ENCODE measurements at places on chromosomes 1 and 21. TPM values are rescaled to one million over a fixed set of nuclear protein-coding genes. Genes with fewer than 3 reads are reported as not detected.

DNA sequence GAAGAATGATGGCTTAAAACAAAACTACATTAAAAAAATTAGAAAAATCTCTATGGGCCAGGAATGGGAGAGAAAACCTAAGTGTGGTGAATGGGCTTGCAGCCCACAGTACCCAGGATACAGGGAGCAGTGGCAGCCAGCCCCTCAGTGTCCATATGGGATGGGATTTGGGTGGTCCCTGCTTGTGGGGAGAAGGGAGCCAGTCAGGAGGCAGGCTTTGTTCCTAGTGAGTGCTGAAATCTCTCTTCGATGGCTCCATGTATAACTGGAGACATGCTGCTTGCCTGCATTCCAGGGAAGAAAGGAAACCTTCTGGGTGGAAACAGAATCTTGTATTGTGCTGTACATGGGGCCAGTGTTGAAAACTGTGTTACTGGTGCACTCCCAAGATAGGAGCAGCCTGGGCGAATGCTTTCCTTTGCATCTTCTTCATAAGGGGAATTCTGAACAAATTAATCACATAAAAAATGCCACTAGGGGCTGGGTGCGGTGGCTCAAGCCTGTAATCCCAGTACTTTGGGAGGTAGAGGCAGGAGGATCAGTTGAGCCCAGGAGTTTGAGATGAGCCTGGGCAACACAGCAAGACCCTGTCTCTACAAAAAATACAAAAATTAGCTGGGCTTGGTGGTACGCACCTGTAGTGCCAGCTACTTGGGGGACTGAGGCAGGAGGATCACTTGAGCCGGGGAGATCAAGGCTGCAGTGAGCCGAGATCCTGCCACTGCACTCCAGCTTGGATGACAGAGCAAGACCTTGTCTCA lies 36.0 kb downstream of the PTPRU start:
- DNase-seq, result no peak

DNA sequence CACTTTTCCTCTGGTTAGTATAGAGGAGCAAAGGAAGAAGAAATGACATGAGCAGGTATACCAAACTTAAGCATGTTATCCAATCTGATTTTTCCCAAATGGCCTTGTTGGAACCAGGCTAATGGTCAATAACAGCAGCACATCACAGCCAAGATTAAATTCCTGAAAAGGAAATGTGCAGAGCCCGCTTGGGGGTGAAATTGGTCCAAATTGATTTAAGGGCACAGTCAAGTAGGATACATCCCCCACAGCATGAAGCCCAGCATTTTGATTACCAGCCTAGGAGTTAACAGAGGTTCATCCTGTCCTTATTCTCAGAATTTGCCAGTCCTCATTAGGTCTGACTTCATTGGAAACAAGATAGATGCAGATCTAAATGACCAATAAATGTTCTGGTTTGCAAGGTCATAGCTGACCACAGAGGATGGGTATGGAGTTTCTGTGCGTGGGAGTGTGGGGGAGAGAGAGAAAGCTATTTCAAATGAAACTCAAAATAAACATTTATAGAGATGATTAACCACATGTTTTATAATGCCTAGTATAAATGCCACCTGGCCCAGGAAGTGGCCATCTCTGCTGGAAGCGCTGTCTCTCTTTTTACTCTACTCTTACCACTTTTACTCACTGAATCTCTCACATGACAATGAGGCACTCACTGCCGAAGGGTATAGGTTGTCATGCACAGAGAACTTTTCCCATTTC lies 38.7 kb downstream of the RGS5 start:
- DNase-seq, result no peak

DNA sequence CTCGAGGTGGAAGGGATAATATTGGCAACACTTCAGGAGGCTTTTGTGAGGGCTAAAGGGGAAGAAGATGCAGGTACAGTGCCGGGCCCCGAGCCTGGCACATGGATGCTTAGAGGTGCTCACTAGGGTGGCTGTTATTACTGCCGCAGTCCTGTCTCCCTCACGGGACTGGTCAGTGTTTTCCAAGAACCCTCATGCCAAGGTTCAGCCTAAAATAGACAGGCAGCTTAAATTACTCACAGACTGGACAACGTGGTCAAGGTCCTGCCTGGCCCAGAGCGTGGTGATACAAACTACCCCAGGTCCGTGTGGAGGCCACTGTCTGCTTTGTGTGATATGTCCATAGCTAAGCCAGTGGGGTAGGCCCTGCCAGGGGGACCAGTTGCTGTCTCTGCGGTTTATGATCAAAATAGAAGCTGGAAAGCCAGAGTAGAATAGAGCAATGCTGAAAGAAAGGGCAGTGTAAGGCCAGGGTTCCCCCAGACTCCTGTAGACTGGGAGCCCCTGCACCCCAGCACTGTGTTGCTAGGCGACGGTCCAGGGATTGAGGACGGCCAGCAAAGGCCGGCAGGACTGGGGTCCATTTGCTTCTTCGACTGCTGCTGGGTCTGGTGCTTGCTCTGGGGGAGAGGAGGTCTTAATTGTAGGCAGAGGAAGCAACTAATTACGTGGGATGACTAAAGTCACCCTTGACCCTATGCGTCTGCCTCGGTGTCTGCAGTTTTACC lies 36.1 kb downstream of the ELAPOR1 start:
- DNase-seq, result no peak

DNA sequence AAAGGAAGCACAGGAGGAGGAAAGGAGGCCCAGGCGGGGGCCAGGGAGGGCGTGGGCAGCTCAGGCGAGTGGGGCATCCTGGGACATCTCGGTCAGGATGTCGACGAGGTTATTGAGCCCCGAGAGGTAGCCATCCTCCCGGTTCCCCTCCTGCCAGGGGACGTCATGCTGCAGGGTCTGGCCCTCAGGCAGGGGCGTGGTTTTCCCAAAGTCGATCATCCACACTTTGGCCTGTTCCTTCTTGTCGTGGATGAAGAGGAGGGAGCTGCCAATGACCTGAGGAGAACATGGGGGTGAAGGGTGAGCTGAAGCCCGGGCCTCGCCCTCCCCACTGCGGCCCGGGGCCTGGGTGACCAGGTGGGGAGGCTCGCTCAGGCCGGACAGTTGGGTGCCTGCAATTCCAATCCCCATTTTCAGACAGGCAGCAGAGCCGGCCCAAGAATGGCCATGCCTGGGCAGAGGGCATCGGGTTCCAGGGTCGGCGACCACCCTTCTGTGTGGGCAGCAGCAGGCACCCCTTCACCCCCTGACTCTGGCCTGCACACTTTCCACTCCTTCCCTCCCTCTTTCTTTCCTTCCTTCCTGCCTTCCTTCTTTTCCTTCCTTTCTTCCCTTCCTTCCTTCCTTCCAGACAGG lies 86.2 kb downstream of the STUM start:
- DNase-seq, result no peak

DNA sequence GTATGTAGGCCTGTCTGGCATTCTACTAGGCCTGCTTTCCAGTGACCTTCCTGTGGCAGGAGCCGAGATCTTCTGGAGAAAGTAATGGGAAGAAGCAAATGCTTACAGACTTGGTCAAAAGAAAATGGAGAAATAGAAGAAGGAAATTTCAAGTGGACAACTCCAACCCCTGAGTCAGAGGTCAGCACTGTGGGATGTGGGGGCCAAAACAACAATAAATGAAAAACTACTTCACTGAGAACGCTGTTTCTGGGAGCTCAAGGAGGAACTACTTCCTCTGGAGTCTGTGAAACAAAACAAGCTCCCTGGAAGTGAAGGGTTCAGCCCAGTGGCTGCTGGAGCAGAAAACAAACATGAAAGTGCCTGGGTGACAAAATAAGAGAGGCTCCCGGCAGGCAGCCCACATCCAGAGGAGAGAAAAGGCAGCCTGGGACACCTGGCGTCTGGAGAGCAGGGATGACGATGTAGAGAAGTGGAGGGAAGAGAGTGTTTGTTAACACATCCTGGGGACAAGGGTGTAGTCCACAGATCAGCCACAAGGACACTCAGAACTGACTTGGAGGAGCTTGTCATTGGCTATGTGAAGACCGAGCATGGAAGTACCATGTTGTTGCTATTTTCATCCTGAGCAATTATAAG lies 355.2 kb downstream of the SMYD3 start:
- no peak for DNase-seq

DNA sequence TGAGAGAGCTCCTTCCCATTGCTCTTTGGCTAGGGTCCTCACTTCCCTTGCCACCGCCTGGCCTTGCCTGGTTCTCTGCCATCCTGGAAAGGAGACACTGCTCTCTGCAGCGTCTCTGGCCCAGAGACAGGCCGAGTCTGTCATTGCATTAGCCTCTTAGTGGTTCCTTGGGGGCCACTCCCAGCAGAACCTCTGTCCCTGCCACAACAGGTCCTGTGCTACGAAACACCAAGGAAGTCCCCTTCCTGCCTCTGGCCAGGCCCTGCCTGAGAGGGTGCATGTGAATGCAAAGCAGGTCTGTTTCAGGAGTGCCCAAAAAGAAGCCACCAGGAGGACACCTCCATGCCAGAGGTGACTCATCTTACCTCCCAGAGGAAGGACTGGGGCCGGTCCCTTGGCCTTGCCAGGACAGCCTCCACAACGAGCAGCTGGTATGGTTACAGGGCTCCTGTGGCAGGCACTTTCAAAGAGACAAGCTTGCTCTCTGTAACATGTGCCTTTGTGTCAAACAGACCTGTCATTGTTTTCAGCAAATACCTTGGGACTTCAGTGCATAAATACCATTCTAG lies 59.6 kb downstream of the VPS26C start:
- no peak for DNase-seq

The HTR6 gene
- not detected for total RNA-seq

The MAP1LC3C gene
- total RNA-seq, result 1.7 TPM

Measured in endothelial cell (in vitro differentiated cells).